NCI-H2029 (cell line): ENCODE measurements at places on chromosomes 12 and 14.

DNA sequence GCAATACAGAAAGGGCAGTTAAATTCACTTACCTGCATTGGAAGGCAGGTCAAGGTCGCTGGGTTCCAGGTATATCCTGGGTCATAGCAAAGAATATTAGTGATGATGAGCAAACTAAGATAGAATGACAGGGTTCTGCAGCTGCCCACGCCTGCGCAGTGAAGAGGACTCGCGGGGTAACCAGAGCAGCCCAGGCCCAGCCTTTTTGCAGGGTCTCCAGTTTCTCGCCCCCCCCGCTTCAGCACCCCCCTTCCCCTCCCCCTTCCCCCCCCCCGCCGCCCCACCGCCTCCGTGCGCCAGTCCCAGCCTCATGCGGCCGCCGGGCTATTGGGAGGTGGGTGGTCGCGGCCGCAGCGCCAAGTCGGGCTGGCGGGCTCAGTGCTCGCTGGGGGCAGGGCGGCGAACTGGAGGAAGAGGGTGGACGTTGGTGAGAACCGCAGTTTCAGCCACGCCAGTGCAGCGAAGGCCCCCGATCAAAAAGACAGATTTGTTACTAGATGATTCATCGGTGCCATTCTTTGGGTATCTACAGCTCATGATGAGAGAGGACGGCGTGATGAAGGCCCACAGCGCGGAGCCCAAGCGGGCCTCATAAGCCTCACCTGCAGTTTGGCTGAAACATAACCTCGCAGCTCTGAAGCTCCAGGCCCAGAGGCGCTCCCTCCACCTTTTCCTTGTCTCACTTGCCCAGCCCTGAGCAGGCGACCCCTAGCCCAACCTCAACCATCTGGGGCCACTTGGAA is 20.2 kb downstream of the SLC2A3 start:
- DNase-seq = no peak

DNA sequence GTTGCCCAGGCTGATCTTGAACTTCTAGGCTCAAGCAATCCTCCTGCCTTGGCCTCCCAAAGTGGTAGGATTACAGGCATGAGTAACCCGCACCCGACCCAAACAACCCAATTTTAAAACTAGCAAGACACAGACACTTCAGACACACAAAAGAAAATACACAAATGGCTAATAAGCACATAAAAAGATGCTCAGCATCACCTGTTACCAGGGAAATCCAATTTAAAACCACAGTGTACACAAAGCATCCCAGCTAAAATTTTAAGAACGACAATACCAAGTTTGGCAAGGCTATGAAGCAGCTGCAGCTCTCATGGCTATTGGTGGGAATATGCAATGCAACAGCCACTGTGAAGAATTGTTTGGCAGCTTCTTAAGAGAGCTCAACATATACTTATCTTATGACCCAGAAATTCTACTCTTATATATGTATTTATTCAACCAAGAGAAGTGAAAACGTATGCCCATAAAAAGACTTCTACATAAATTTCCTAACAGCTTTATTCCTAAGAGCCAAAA is 42.0 kb downstream of the BDKRB1 start:
- DNase-seq = no peak

GRCh38 chr12:104895415-104895814 is 62.7 kb downstream of the SLC41A2 start:
- DNase-seq = no peak

GRCh38 chr14:76968621-76969063 is 59.9 kb downstream of the IRF2BPL start:
- peak; percentile 47 for DNase-seq

GRCh38 chr12:116261525-116262100 is 15.9 kb downstream of the MED13L start:
- DNase-seq = no peak

- DNase-seq = no peak
Measured at GRCh38 chr12:89575374-89575773, 49.5 kb upstream of the POC1B start.

DNA sequence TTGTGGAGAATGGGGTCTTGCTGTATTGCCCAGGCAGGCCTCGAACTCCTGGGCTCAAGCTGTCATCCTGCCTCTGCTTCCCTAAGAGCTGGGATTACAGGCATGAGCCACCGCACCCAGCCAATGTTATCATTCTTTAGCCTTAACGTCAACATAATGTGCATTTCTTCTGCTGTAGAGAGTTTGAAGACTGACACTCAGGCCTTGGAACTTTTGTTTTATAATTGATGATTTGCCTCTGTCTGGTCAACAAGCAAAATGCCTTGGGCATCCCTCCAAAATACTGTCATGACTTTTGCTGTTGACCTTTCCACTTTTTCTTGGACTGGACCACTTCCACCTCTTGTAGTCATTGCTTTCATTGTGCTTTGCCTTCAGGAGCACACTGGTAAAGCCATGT is 29.0 kb downstream of the FAM234B start:
- DNase-seq = no peak

DNA sequence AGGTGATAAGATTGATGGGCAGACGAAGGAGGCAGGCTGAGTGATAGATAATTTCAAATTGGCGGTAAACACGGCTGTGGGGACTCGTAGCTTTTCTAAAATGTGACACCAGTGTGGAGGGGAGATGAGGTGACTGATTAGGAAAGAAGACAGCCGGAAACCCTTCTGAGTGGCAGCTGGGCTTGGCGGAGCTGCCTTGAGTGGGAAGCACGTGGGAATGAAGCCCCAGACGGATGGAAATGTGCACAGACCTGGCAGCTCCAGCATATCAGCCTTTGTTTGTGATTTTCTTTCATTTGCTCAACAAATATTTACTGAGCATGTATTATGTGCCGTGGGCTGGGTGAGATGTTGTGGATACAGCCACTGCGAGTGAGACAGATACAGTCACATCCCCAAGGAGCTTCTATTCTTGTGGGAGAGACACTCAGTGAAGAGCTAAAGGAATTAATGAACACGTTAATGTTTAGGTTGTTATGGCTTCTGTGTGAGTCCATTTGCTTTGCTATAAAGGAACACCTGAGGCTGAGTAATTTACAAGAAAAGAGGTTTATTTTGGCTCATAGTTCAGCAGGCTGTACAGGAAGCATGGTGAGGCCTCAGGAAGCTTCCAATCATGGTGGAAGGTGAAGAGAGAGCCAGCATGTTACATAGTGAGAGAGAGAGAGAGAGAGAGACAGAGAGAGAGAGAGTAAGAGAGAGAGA is 65.5 kb upstream of the LHX5 start:
- DNase-seq = no peak

DNA sequence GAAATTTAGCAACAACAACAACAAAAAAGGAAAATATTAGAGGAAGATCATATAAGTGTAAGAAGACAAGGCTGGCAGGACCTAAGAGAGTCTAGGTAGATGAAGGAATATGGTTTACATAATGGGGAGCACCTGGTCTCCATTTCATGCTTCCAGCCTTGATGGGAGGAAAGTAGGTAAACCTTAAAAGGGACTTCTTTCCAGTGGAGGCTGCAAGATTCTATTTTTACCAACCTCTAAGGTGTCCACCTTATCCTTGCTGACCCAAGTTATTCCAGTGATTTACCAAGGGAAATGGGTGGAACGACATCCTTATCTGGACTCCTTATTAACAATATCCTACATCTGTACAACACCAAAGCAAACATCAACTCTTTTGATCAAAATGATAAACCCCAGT is 30.0 kb downstream of the DAD1 start:
- no peak for DNase-seq

DNA sequence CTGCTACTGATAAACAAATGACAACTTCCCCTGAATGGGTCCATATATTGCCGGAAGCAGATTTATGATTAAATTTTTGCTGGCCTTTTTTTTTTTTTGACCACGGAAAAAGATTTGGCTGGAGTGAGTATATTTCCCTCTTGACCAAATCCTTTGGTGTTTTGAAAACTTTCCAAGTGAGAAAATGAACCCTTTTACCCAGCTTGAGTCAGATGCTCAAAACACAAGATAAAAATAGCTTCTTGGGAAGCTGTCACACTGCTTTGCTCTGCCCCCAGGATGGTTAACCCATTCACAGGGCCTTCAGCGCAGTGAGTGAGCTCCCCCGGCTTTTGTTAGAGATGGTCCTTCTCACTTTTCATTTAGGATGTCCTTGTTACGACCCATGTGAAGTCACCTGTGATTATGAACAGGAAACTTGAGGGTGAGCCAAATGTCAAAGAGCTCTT is 224.3 kb downstream of the PELI2 start:
- DNase-seq = peak; percentile 37

DNA sequence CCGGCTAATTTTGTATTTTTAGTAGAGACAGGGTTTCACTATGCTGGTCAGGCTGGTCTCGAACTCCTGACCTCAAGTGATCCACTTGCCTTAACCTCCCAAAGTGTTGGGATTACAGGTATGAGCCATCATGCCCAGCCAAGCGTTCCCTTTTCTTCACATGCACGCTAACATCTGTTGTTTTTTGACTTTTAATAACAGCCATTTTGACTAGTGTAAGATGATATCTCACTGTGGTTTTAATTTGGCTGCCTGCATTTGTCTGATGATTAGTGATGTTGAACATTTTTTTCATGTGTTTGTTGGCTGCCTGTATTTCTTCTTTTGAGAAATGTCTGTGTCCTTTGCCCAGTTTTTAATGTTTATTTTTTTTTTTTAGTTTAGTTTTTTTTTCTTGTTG is 10.2 kb upstream of the YARS2 start:
- DNase-seq = no peak

- no peak for DNase-seq
Measured at GRCh38 chr12:48811437-48812090, 6.7 kb upstream of the CACNB3 start.

- no peak for DNase-seq
Measured at GRCh38 chr12:132150780-132151144, 6.5 kb downstream of the NOC4L start.

- DNase-seq = no peak
Measured at GRCh38 chr12:49636574-49636973, 13.2 kb downstream of the PRPF40B start.

- DNase-seq = no peak
Measured at GRCh38 chr12:117774941-117775775, 193.6 kb downstream of the KSR2 start.

DNA sequence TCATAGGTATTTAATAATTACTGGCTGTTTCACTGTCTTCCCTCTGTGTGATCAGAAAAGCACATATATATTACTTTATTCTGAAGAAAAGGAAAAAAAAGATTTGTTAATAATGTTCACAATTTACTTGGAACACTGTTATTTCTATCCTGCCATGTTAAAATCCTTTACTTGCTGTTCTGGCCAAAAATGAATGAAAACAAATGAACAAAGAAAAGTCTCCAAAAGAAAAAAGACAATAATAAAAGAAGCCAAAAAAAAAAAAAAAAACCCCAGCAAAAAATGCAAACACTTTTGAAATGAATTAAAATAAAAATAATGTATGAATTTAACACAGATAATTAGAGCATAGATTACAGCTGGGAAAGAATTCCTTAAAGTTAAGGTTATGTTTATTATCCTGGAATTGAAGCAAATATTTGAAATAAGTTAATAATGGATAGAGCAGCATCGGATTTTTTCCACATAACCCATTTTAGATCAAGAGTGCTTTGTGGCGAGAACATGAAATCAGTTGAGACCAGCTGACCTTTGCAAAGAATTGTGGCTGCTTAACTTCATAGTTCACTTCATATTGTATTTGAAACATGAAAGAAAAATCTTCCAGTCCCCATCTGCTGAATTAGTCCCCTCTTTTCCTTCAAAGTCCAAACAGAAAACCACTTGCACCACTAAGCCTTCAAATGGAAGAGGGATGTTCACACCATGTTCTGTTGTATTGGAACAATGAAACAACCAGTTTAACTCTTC is 444.8 kb downstream of the ADAMTS20 start:
- DNase-seq = no peak

GRCh38 chr12:113325916-113326315 is 9.0 kb downstream of the SLC8B1 start:
- no peak for DNase-seq

DNA sequence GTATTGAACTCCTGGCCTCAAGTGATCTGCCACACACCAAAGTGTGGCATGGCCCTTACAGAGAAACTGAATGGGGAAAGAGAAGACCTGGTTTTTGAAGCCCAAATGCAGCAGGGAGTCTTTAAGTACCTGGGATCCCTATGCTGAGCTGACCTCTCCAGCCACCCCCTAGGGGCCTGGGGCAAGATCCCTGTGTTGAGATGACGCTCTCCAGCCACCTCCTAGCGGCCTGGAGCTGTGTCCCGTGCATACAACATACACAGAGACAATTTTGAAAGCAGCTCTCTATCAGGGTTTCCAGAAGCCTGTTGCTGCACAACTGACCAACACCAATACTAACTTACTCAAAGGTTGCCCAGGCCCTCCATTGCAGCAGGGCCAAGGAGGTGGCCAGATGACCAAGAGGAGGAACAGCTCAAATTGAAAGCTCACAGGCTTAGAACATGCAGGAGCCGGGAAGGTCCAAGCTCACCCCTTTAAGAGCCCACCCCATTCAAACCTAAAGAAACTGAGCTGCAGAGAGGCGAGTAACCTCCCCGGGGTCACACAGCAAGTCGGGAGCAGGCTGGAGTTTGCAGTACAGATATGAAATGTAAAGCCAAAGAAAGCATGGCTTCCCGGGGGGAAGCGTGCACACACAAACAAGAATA is 31.5 kb downstream of the TTC7B start:
- DNase-seq = no peak

- DNase-seq = no peak
Measured at GRCh38 chr14:78175412-78175811, 5.2 kb downstream of the NRXN3 start.

DNA sequence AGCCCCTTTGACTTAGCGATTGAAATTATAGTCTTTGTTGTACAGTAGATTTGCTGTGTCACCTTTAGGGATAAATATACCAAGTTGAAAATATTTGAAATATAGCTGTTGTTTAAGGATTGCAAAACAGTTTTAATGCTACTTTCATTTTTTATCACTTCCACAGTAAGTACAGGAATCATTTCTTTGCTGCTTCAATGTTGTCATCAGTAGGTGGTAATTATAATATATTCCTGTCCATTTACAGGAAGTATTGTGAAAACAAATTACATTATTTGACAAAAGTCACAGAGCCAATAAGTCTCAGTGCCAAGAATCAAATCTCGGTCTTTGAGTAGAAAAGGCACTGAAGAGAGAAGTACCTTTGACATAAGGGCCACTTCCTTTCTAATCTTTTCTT is 342.6 kb upstream of the RGS6 start:
- no peak for DNase-seq

GRCh38 chr12:9991876-9992275 is 7.0 kb downstream of the CLEC1B start:
- DNase-seq = no peak

- DNase-seq = peak; percentile 55
Measured at GRCh38 chr14:68816183-68816942, 23.5 kb upstream of the ZFP36L1 start.
